ENCODE measurements at places on chromosomes 12 and 14.

DNA sequence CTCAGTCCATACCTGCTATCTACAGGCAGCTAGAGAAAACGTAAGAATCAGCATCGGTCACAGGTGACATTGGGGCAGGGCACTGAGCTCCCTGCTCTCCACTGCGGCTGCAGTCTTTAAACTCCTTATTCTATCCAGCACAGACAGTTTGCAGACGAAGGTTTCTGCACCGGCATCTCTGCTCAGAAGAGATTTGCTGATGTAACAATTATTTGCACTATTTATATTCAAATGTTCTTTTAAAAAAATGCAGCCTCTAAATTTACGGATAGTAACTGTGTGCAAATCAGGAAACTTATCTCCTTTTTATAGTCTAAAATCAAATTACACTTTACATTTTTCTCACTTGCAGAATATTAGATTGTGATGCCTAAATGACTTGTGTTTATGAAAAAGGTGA lies 671.0 kb downstream of the VRK1 start:
- no peak for DNase-seq

- DNase-seq, result no peak
Measured at GRCh38 chr12:95131589-95132340, 58.3 kb upstream of the NR2C1 start.

- DNase-seq, result no peak
Measured at GRCh38 chr12:87047691-87048090, 791.5 kb upstream of the MGAT4C start.

- DNase-seq, result peak; percentile 80
Measured at GRCh38 chr14:102554821-102555819, 37.3 kb upstream of the RCOR1 start.

DNA sequence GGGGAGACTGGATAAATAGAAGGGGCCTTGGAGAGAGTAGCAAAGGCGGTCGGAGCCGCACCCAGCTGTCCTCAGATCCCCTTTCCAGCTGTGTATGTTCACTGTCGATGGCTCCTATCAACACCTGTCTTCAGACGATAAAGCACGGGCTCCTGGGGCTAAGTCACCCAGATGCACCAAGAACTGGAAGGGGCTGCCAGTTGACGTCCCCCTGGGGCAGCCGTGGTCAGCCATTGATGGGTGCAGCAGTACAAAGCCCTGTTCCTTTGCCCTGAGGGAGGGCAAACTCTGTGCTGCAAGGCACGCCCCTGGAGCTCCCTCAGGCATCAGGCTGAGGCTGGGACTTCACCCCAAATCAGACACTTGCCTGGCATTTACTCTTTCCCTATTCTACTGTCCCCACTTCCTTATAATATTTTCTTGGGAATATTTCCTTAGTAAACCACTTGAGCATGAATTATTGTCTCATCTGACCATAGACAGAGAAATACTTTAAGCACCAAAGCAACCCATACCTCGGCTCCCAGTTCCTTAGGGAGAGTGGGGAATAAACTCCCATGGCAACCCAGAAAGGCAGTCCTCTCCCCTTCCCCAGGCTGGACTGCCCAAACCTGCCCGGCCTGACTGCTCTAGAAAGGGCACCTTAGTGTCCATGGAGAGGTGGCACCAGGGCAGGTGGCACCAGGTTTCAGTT lies 59.6 kb upstream of the SCN8A start:
- no peak for DNase-seq

GRCh38 chr14:54761835-54762234 lies 140.8 kb downstream of the GCH1 start:
- no peak for DNase-seq

DNA sequence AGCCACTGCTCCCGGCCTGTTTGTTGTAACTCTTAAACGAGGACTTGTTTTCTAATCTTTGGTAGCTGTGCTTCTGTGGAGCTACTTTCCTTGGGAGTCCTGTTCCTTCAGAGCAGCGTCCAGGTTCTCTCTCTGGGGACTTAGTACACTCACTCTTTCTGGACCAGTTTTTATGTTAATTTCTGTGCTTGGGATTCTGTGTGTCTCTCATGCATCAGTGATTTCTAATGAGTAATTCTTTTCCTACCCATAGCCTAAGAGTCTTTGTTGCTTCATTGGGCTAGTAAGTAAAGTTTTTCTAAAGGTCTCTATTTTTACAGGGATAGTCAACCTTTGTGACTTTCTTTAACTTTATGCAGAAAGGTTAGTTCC lies 289.3 kb downstream of the FBXL14 start:
- no peak for DNase-seq

DNA sequence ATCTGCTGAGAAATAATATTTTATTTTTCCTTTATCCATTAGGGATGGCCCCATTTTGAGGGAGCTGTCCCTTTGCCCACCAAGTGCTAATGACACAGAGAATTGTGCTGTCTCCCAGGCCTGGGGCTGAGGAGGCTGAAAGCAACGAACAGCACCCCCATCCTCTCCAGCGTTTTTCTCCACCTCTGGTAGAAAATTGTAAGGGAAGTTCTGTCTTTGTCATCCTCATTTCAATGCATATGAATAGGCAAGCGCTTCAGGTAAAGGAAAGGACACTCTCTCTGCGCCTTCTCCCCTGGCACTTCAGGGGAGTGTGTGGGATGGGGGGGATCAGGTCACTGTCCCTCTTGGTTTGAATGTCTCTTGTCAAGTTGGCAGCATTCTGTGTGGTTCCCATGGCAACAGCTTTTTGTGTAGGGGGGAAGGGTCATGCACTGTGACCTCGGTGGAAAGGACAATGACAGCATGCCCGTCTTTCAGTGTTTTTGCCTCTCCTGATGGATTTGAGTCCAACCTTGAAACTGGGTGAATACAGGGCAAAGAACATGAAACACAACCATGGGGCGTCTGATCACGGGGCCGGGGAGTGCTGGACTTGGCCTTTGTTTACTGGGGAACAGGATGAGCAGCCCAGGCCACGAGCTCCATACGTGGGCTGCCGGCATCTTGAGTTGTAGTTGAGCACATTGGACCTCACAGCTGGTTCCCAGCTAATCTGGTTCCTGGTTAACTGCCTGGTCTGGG lies 230.2 kb downstream of the VRK1 start:
- DNase-seq, result no peak

Measured in GM10248 (cell line).